ENCODE measurements at places on chromosomes 2 and 18. TPM values are rescaled to one million over a fixed set of nuclear protein-coding genes. Genes with fewer than 3 reads are reported as not detected.

Gene CHST9
- not detected for total RNA-seq

Gene SEH1L
- 47.3 TPM for total RNA-seq

Gene CABYR
- 1.2 TPM for total RNA-seq

Gene C2orf78
- total RNA-seq = not detected

Gene DYNC1I2
- total RNA-seq = 48.9 TPM
